Stimulated activated CD4-positive, alpha-beta T cell treated with anti-CD3 and anti-CD28 coated beads, Interleukin-4, amount 100 ng/mL, for 1 hour (primary cell): ENCODE measurements at places on chromosomes 16 and 17.
A peak's percentile ranks its signal among the peaks of the same experiment; 100 is the strongest.

DNA sequence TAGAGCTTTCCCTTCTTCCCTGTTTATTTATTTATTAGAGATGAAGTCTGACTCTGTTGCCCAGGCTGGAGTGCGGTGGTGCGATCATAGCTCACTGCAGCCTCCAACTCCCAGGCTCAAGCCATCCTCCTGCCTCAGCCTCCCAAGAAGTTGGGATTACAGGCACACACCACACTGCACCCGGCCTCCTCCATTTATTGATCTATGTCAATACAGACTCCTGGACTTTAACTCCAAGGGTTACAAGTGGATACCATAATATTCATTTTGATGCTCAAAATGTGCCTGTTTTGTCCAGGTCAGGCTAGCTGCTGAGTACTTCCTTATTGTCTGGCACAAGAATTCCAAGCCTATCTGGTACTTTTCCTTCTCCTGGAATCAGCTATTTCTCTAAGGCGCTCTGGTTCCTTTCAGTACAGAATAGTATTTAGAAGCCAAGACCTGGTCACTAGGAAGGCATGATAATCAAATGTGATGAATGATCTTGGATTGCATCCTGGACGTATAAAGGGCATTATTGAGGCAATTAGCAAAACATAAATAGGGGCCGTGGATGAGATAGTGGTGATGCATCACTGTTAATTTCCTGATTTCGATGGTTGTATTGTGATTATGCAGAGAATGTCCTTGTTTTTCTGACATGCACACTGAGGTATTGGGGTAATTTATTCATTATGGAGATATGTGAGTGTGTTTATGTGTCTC is 21.7 kb downstream of the IL4R start:
- DNase-seq = no peak

DNA sequence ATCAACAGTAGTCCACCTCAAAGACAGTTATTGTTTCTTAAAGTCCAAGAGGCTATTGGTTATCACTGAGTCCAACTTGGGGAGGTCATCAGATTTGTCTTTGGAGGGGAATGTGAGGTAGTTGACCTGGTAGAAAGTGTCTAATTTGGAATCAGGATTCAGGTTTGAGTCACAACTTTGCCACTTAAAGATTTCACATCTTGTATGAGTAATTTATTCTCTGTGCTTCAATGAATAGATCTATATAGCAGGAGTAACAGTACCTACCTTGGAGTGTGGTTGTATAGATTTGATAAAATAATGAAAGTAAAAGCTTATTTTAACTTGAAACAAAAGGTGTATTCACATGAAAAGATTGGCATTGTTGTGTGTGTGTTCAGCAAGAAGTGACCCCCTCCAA is 119.3 kb upstream of the TBX2 start:
- DNase-seq = no peak

GRCh38 chr17:14772776-14773175 is 471.9 kb downstream of the HS3ST3B1 start:
- DNase-seq = no peak

GRCh38 chr17:69854225-69854780 is 220.7 kb upstream of the KCNJ16 start:
- no peak for DNase-seq

GRCh38 chr16:84648595-84649510 is 542 bp downstream of the KLHL36 start:
- DNase-seq = peak; percentile 47
